GM20000 (cell line): ENCODE measurements at places on chromosomes 5 and 9.

GRCh38 chr5:34483442-34484033 lies 172.6 kb upstream of the RAI14 start:
- no peak for DNase-seq

- DNase-seq, result no peak
These were observed 650.3 kb downstream of the CCDC171 start for GRCh38 chr9:16202914-16203728.

DNA sequence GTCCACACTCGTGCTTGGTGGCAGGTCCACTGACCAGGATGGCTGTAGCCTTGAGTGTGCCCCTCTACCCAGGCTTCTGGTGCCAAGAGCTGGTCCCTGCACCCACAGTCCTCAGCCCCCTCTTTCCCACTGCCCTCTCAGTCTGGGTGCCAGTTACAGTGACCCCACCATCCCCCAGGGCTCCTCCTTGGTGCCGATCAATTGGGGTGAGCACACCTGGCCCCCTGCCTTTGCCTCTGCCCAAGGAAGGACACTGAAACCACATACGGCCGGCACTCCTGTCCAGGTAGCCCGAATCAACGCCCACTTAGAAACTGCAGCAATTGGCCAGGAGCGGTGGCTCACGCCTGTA lies 18.5 kb upstream of the QRFP start:
- DNase-seq, result no peak

DNA sequence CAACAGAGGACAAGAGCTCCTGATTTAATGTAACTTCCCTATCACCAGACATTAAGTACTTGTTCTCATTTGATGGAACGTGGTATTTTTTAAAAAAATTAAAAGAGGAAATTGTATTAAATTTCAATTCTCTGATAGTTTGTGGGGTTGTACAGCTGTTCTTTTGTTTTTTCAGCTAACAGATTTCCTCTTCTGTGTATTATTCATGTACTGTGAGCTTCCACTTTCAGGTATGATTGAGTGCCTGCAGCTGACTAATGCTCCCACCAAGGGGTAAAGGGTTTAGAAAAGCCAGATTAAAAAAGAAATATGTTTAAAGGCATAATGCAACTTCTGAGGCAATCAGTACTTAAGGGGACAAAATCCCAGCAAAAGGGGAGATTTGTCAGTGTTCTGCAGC lies 117.7 kb upstream of the ACTBL2 start:
- DNase-seq, result no peak

- no peak for DNase-seq
These were observed 161.2 kb downstream of the RGS3 start for GRCh38 chr9:113624721-113625120.

DNA sequence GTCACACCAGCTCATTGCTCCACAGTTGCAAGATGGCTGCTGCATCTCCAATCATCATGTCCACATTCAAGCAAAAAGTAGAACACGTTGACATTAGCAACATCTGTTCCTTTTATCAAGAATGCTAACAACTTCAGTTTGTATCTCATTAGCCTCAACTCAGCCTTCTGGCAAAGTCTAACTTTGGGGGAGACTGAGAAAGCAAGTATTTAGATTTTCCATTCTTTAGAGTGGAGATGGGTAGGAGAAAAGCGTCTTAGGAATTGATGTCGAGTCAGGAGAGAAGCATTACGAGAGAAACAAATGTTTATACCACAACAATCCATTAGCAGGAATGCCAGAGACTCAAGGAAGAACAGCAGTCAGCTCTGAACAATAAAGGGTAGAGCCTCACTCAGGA lies 446.3 kb downstream of the ENC1 start:
- DNase-seq, result no peak

DNA sequence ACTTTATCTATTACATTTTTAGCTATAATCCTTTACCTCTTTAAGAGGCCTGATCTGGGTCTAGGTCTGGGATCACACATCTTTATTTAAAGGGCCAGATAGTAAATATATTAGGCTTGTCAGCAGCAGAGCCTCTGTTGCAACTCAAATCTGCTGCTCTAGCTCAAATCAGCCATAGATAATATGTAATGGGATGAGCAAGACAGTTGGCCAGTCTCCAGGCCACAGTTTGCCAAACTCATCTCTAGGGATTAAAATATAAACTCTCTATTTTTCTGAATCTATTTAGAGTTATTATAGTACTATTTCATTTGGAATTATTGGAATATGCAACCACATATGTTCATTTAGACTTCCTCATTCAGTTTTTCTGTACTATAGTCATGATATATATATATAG lies 115.9 kb upstream of the MINAR2 start:
- DNase-seq, result no peak

DNA sequence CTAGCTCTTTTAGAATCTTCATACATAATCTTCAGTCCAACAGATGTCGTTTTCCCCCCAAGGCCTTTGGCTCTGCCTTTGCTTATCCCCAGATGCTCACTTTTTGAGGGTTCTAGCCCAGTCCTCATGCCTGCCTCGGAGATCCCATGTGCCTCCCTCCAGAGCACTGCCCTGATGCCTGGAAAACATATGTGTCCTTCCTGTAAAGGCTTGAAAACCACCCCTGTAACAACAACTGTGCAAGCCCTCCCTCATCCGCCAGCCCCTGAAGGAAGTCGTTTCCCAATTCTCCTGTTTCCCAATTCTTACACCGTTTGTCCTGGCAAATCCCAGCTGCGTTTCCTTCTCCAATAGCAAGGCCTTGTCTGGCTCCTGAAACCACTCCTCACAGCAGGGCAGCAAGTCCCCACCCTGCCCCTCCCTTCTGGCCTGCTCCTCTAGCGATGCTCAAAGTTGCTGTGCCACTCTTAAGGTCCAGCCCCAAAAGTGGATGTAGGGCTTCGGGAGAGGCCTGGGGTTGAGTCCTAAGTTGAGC lies 52.2 kb downstream of the SLC36A1 start:
- no peak for DNase-seq

GRCh38 chr9:79902825-79903600 lies 331.2 kb downstream of the TLE4 start:
- DNase-seq, result no peak

DNA sequence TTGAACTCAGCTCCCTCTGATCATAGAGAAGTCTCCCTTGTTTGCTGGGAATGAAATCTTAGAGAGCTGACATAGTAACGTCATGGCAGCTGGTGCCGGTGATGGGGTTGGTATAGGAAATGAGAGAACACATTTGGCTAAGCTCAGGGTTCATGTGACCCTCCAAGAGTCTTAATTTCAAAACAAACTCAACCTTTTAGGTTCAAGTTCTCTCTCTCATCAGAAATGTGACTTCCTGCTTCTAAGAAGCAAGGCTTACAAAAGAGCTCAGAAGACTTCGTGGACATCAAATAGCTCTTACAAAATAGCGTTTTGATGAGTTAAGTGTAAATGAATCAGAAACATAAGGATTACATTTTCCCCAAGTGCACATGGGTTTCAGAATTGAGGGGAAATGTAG lies 97.3 kb downstream of the PAPPA start:
- no peak for DNase-seq

DNA sequence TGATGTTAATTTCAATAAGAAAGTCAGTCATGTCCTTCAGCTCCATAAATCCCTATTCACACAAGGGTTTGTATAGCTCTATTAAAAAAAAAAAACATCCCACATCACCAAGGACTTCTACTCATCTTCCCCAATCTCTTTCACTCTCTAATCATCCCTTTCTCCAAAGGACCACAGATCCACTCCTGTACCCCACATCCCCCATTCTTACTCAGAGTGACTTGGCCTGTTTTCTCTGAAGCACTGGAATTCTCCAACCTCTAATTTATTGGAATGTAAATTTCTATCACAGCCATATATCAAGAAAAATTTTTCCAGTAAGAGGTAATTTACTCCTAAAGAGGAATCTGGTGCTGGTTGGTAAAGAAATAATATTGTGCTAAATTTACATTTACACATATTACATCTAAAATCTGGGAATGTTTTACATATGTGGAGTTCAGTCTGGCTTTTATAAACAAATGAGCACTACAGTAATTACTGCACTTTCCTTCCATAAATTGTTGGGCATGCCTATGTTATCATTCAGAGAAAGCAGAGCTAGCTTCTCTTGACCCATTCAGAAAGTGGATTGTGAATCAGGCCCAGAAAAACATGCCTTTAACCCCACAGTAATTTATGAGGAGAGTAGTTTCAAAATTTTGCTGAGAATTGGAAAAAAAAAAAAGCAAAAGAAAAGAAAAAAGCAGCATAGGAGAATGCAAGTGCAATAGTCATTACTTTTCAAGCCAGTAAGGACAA lies 399.5 kb upstream of the TNC start:
- no peak for DNase-seq

DNA sequence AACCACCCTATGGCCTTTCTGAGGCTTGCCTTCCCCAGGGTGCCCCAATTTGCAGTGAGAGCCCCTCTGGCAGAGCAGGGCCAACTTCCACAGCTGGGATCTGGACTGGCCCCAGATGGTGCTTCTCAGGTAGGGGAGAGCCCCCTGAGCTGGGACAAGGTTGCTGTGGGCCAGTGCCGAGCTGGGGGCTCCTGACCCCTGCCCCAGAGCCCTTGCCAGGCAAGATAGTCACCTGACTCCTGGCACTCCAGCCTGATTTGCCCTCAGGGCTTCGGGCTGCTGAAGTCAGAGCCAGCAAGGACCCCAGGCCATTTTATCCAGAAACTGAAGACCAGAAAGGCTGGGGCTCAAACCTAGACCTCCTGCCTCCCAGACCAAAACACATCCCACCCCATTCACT lies 33.4 kb upstream of the AKNA start:
- no peak for DNase-seq

GRCh38 chr9:72872718-72873117 lies 80.1 kb downstream of the ALDH1A1 start:
- DNase-seq, result no peak

GRCh38 chr5:44833249-44833648 lies 24.5 kb downstream of the MRPS30 start:
- no peak for DNase-seq

DNA sequence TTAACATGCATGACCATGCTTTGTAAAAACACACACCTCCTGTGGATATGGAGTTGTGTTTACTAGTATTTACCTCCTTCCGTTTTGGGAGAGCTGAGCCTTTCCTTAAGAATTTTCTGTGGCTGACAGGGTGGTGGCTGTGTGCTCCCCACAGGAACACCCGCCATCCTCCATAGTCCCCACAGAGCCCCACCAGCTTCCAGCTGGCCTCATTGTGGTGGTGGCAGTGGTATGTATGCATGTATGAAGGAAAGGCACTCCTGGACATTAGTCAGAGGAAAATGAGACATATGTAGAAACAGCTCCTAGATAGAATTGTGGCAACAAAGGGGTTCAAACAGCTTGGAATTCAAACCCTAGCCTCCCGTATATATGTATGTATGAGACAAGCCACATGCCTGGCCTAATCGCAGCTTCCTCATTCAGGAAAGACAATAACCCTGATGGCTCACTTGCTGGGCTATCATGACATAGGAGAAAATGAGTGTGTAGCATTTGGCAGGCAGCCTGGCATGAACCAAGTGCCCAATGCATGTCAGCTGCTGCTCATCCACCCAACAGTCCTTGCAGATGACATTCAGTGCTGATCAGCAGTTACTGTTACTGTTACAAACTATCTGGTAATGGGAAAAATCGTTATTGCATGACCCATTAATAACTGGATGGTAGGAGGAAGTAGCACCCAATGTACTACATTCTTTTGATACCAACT lies 459.7 kb downstream of the EBF1 start:
- DNase-seq, result no peak

DNA sequence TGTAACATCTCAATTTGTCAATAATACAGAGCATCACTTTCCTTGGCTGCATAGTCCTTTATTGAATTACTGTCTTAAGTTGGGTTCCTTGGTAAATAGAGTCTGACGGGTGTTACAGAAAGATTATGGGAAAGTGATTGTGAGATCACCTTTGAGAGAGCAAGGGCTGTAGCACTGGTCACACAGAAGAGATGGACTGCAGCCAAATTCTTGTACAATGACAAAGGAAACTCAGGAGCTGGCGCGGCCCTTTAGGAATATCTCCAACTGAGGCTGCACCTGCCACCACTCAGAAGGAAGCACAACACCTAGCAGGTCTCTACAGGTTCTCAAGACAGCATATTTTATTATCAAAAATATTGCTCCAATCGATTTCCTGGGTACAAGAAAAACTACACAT lies 350.0 kb upstream of the ISL1 start:
- no peak for DNase-seq

- no peak for DNase-seq
These were observed 22.8 kb downstream of the PTCH1 start for GRCh38 chr9:95494022-95494415.

DNA sequence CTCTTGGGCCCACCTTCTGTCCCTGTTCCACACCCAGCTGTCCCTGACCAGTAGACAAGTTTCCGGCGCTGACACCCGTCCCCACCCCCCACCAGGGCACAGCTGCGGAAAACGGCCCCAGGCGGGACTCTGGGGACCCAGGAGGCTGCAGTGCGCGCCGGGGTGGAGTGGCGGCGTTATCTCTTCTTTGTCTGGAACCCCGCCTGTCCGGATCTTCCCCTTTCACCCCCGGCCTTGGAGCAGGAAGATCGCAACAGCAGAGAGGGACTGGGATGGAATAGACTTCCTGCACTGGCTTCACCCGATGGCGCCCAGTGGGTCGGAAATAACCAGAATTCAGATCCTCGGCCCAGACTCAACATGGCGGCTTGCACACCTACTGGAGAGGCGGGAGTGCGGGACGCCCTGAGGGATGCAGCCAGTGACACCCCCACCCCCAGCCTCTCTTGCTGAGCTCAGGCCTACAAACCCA lies 4.7 kb downstream of the PAX5 start:
- peak; percentile 48 for DNase-seq

- no peak for DNase-seq
These were observed 79.2 kb downstream of the AGTPBP1 start for GRCh38 chr9:85662573-85662972.

DNA sequence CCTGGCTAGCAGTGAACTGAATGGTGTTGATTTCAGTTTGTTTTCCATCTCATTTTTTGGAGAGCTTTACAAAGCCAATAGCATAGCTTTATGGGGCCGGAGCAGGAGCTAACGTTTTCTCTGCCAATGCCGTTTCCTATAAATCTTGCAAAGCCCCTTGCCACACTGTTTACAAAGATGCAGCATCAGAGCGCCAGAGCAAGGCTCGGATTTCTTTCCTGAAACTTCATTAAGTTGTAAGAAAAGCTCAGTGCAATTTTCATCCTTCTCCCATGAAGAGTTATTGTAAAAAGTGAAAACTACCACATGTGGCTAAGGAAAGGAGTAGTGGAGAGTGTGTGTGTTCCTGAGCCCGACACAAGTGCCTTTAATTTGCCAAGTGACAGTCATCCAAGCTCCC lies 178.2 kb upstream of the GDNF start:
- DNase-seq, result no peak

- DNase-seq, result no peak
These were observed 59.0 kb upstream of the ZBTB43 start for GRCh38 chr9:126745574-126746411.
